Activated CD4-positive, alpha-beta T cell treated with anti-CD3 and anti-CD28 coated beads for 1 hour (primary cell): ENCODE measurements at places on chromosomes 2 and 18.

- DNase-seq: no peak
These were observed 4.3 kb upstream of the CNDP1 start for GRCh38 chr18:74529811-74530583.

- DNase-seq: no peak
These were observed 60.9 kb upstream of the CCBE1 start for GRCh38 chr18:59758106-59758505.

GRCh38 chr2:112433932-112434730 lies 686 bp upstream of the RGPD8 start:
- no peak for DNase-seq

DNA sequence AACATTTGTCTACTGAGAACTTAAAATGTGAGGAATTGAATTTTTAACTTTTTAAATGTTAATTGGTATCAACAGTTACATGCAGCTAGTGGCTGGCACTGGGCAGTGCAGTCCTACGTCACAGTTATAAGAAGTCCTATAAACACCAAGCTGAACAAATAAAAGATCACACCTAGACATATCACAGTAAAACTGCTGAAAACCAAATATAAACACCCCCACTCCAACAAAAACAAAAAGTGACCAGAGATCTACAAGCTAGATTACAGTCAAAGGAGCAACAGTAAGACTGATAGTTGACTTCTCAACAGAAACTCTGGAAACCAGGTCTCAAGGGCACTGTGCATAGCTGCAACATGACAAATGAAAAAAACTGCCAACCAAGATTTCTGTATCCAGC lies 19.4 kb downstream of the TLK1 start:
- no peak for DNase-seq

GRCh38 chr2:151802315-151802714 lies 25.9 kb downstream of the ARL5A start:
- no peak for DNase-seq

- DNase-seq: peak; percentile 55
These were observed 807 bp upstream of the CREB1 start for GRCh38 chr2:207528980-207529329.

DNA sequence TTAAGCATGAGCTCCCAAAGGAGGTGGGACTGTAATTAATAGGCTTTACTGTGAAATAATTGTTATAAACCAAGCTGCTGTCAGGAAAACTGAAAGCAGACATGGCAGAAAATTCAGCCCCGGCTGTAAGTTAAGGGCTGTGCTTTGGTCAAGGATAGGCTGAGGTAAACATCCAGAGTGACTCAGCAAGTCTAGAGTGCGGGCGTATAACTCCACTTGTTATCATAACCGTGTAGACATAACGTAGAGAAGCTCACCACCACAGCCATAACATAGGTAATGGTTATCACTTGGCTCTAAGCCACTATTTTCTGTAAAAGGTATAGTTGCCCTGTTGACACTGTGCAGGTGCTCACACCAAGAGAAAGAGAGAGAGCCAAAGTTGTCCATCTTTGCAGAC lies 316.8 kb downstream of the DCDC2C start:
- no peak for DNase-seq
